ENCODE measurements at places on chromosomes 7 and 10.

DNA sequence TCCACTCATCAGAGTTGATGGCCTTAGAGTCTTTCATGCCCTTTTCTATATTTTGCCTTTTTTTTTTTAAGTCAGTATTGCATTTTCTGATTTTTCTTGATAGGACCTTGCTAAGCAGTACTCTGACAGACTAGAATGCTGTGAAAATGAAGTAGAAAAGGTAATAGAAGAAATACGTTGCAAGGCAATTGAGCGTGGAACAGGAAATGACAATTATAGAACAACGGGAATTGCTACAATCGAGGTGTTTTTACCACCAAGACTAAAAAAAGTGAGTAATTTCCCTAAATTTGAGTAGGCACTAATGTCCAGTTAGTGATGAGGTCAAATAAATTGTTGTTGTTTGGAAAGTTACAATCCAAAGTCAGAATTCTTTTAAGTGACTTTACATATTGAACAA, 7.4 kb downstream of the NUB1 start:
- DNase-seq = no peak

GRCh38 chr10:48332871-48333216, 26.4 kb downstream of the MAPK8 start:
- DNase-seq = no peak

DNA sequence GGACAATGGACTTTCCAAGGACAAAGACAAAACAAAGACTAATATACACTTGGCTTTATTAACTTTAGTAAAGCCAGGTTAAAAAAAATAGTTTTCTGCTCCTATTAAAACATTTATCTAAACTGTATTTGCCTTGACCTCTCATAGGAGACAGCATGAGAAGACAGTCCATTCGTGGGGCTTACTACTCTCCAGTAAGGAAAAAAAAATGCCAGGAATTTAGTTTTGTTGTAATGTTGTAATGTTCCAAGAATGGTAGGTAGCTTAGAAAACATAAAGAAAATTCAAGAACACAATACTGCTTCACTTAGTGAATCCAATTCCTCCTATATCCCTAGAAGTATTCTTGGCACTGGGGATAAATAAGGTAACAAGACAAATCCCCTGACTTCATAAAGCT, 81.7 kb downstream of the KMT2C start:
- DNase-seq = no peak

DNA sequence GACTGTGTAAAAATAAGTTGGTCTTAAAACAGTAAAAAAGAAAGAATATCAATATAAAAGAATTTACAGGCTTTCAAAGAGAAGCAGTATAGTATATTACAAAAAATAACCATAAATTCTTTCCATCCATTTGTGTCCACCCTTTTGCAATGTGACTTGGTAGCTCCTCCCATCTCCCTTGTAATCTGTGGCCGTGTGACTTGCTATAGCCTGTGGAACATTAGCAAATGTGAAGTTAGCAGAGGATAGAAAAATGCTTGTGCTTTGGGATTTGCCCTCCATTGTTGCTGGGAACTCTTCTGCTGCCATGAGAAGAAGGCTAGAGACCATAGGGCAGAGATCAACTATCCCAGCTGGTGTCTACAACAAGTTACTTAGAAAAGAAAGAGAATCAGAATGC, 30.2 kb downstream of the KLHL7 start:
- no peak for DNase-seq

DNA sequence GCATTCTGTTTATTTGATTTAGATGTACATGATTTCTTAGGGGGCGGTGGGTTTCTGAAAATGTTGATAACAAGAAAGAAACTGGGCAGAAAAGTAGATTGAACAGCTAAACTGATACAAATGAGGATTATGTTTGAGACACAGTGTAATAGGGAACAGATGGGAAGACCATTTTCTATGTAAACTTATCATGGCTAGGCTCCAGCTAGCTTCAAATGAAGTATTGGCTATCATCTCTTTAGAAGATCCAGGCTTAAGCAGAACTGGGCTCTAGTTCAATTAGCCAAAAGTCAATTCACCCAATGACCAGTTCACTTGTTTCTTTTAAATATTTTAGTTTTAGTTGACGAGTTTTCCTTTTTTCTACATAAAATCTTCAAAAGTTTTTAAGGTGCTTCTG, 639.5 kb downstream of the ANKRD7 start:
- DNase-seq = no peak

- no peak for DNase-seq
These were observed 45.9 kb downstream of the TSPAN15 start for GRCh38 chr10:69497231-69497561.

- DNase-seq = no peak
These were observed 31.5 kb upstream of the PRLHR start for GRCh38 chr10:118626953-118627352.

DNA sequence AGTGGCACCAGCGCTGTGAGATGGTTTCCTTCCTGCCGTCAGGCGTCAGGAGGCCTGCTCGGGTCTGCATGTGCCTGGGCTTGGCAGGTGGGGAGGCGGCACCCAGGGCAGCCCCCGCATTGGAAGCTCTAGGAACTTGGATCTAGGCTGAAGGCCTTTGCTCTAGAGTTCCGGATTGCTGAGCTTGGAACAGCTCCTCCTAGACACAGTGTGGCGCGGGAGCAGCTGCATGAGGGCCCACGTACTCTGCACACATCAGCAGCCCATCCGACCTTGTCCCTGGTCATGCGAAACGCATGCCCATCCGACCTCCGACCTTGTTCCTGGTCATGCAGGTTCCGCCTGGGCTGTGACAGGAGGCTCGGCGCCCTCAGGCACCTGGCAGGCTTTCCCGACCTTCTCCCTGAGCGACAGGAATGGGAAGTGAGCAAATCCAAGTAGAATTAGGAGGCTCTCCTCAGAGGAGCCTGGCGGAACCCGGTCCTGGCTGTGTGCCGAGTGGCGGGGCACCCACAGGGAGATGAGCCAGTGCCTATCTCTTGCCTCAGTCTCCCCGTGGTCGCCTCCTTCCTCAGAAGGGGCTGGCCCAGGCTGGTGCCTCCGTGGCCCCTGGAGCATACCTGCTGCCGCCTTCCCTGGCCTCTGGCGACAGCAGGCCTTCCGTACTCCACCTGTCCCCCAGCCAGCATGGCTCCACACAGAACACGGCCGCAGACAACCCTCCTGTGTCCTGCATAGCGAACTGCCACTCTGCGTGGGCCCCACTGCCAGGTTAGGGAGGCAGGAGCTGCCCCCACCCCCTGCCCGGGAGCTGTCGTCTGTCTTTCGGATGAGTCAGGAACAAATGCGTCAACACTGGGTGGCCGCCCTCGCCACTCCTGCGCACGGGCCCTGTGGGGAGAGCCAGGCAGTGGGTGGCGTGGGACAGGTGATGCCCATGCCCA, 12.0 kb downstream of the GET4 start:
- DNase-seq = no peak
